Naive B cell (primary cell): ENCODE measurements at places on chromosomes 16 and 17. TPM values are rescaled to one million over a fixed set of nuclear protein-coding genes. Genes with fewer than 3 reads are reported as not detected.

SCN4A gene
- 1.00 TPM for polyA plus RNA-seq

KRT31 gene
- not detected for polyA plus RNA-seq

FBXL20 gene
- polyA plus RNA-seq = 7.2 TPM

NXN gene
- 0.36 TPM for polyA plus RNA-seq

CD300C gene
- 0.20 TPM for polyA plus RNA-seq

IRX3 gene
- polyA plus RNA-seq = not detected

RUNDC3A gene
- polyA plus RNA-seq = not detected

TMED6 gene
- polyA plus RNA-seq = not detected

SLC52A1 gene
- polyA plus RNA-seq = not detected

CACNA1G gene
- polyA plus RNA-seq = not detected

HEATR9 gene
- not detected for polyA plus RNA-seq

FMNL1 gene
- polyA plus RNA-seq = 21.3 TPM

ZSCAN32 gene
- polyA plus RNA-seq = 14.1 TPM

ACSM2B gene
- not detected for polyA plus RNA-seq

GRCh38 chr17:82808921-82809905, 30.6 kb downstream of the ZNF750 start:
- H3K4me3 ChIP-seq = no peak overlapping the region
- peaks cover 6% of the 10 kb centered on the region for H3K36me3 ChIP-seq
- DNase-seq = no peak

DNA sequence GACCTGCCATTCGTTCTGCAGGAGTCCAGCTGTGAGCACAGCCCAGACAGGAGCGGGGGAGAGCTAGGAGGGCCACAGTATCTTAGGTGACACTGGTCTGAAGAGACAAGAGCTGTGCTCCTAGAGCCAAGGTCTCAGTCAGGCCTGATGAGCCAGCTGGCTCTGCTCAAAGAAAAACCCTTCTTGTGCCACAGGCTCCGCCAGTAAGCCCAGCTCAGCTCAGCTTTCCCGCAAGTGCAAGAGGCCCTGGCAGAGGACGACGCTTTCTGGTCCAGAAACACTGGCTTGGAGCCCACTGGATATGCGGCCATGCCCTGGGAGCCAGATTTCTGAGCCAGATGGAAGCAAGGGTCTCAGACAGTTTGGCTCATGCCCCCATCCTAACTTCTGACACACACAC, 23.9 kb downstream of the PEMT start:
- no peaks in the 10 kb centered on the region for H3K27me3 ChIP-seq
- H3K4me1 ChIP-seq = peaks cover 13% of the 10 kb centered on the region
- H3K36me3 ChIP-seq = no peaks in the 10 kb centered on the region
- peak overlapping the region; percentile 4 for H3K27ac ChIP-seq
- no peak for DNase-seq

DNA sequence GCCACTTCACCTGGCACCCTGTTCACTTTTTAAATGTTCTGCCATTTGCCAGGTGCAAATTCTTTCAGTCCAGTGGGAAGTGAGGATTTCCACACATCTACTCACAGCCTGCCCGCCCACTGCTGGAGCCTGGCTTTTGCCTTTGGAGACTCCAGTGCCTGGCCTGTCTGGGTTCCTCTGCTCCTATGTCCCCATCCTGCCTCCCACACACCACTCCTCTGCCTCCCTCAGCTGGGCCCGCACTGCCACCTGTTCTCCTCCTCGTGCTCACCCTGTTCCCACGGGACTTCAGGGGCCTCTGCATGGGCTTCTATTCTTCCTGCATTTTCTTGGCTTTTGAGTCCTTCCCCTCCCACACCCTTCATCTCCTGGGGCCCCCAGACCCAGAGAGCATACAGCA, 7.9 kb upstream of the NDRG4 start:
- H3K36me3 ChIP-seq = no peaks in the 10 kb centered on the region
- no peak overlapping the region for H3K27ac ChIP-seq
- no peak for DNase-seq
- no peak overlapping the region for H3K4me3 ChIP-seq
- H3K4me1 ChIP-seq = peaks cover 5% of the 10 kb centered on the region

GRCh38 chr17:45282683-45283644, 21.1 kb upstream of the SPATA32 start:
- no peaks in the 10 kb centered on the region for H3K27me3 ChIP-seq
- no peak overlapping the region for H3K4me3 ChIP-seq
- peaks cover 12% of the 10 kb centered on the region for H3K36me3 ChIP-seq

GRCh38 chr17:49227436-49228261, 2.9 kb downstream of the PHOSPHO1 start:
- peaks cover 29% of the 10 kb centered on the region for H3K27me3 ChIP-seq
- no peak overlapping the region for H3K27ac ChIP-seq
- H3K36me3 ChIP-seq = no peaks in the 10 kb centered on the region
- peak overlapping the region; percentile 45 for H3K4me3 ChIP-seq
- H3K4me1 ChIP-seq = peaks cover 52% of the 10 kb centered on the region

DNA sequence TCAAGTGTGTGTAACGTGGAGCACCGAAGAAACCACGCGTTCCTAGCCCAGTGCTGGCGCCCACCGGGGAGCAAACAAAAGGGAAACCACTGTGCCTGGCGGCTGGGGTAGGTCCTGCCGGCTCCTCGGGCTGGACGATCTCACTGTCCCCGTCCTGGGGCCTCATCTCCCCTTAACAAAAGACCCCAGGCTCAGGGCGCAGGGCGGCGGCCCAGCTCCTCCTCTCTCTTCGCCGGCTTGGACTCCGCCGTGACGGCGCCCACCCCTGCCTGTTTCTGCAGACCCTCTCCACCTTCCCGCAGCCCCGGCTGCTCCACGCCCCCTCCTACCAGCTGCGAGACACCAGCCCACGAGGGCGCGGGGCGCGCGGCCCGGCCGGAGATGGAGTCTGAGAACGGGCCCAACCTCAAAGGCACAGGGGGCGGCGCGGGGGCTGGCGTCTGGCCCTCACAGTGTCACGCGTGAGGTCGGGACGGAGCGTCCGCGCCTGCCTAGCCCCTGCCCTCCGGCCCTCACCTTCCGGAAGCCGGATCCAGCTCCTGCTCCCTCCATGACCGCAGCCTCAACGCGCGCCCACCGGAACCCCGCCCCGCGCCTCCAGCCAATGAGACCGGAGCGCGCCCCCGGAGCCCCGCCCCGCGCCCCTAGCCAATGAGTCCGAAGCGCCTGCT, at the start of gene CENPX:
Gene CENPX (minus strand): TSS at position 569 of the 671 bp plus-strand sequence. CDS start 17 bp downstream, at position 552.
- peak within 1 kb of the TSS; percentile 73 for H3K27ac ChIP-seq
- H3K4me3 ChIP-seq = peak within 1 kb of the TSS; percentile 90
- peaks cover 7% of the 10 kb centered on the region for H3K4me1 ChIP-seq
- peaks cover 3% of the 10 kb centered on the region for H3K27me3 ChIP-seq

- H3K36me3 ChIP-seq = no peaks in the 10 kb centered on the region
- H3K4me1 ChIP-seq = no peaks in the 10 kb centered on the region
- no peak for DNase-seq
- H3K4me3 ChIP-seq = no peak overlapping the region
- no peaks in the 10 kb centered on the region for H3K27me3 ChIP-seq
Observed at GRCh38 chr16:14399378-14400284, 230.4 kb downstream of the PARN start.

DNA sequence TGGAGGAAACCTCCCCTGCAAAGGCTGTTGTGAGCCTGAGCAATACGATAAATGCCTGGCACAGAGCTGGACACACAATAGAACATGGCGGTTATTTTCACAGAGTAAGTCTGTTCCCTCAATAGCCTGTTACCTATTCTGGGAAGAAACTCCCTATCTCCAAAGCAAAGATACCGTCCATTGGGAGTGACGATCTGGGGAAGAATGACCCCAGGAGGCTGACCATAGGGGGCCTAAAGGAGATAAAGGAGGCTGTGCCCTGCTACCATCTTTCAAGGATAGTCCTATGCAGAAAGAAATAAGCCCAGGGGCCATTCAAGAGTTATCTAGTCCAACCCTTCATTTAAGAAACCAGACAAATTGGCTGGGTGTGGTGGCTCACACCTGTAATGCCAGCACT, 4.1 kb upstream of the AXIN2 start:
- no peaks in the 10 kb centered on the region for H3K36me3 ChIP-seq
- peaks cover 7% of the 10 kb centered on the region for H3K27me3 ChIP-seq
- no peak for DNase-seq
- peaks cover 16% of the 10 kb centered on the region for H3K4me1 ChIP-seq
- no peak overlapping the region for H3K27ac ChIP-seq
- H3K4me3 ChIP-seq = no peak overlapping the region

DNA sequence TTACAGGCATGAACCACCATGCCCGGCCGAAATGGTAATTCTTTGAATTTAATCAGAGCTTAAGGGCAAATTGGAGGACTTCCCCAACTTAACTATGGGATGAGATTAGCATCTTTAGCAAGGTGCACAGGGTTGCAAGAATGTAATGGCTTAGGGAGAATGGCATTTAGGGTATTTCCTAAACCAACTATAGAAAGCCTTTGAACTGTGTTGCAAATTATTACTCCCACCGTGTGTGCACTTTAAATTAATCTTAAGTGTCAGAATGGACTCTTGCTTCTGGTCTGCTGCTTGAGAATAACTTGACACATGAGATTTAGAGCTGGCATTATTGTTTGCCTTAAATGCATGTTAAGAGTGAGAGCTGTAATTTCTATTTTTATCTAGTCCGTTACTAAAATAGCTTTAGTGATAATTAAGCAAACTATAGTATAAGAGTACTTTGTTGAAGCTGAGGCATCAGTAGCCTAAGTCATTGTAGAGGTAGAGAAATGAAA, 59.8 kb downstream of the TUBD1 start:
- no peak for DNase-seq
- H3K4me1 ChIP-seq = peaks cover 48% of the 10 kb centered on the region
- no peaks in the 10 kb centered on the region for H3K27me3 ChIP-seq
- H3K36me3 ChIP-seq = no peaks in the 10 kb centered on the region
- H3K27ac ChIP-seq = no peak overlapping the region

- H3K36me3 ChIP-seq = peaks cover 16% of the 10 kb centered on the region
- H3K4me3 ChIP-seq = peak overlapping the region; percentile 30
- peak overlapping the region; percentile 84 for H3K27ac ChIP-seq
Observed at GRCh38 chr17:7235693-7236665, 1.7 kb upstream of the DVL2 start.

- no peak for DNase-seq
- peaks cover 46% of the 10 kb centered on the region for H3K27me3 ChIP-seq
- no peak overlapping the region for H3K4me3 ChIP-seq
- H3K27ac ChIP-seq = no peak overlapping the region
Observed at GRCh38 chr17:34412534-34412933, 49.5 kb upstream of the CCL1 start.

- no peak overlapping the region for H3K4me3 ChIP-seq
- H3K27ac ChIP-seq = no peak overlapping the region
- H3K27me3 ChIP-seq = no peaks in the 10 kb centered on the region
- H3K4me1 ChIP-seq = peaks cover 19% of the 10 kb centered on the region
- no peak for DNase-seq
- H3K36me3 ChIP-seq = peaks cover 9% of the 10 kb centered on the region
Observed at GRCh38 chr17:59093702-59094231, 12.9 kb downstream of the TRIM37 start.

- no peak overlapping the region for H3K27ac ChIP-seq
- no peaks in the 10 kb centered on the region for H3K36me3 ChIP-seq
- no peaks in the 10 kb centered on the region for H3K27me3 ChIP-seq
- H3K4me3 ChIP-seq = no peak overlapping the region
- H3K4me1 ChIP-seq = no peaks in the 10 kb centered on the region
- no peak for DNase-seq
Observed at GRCh38 chr16:87190288-87191230, 126.6 kb downstream of the C16orf95 start.

DNA sequence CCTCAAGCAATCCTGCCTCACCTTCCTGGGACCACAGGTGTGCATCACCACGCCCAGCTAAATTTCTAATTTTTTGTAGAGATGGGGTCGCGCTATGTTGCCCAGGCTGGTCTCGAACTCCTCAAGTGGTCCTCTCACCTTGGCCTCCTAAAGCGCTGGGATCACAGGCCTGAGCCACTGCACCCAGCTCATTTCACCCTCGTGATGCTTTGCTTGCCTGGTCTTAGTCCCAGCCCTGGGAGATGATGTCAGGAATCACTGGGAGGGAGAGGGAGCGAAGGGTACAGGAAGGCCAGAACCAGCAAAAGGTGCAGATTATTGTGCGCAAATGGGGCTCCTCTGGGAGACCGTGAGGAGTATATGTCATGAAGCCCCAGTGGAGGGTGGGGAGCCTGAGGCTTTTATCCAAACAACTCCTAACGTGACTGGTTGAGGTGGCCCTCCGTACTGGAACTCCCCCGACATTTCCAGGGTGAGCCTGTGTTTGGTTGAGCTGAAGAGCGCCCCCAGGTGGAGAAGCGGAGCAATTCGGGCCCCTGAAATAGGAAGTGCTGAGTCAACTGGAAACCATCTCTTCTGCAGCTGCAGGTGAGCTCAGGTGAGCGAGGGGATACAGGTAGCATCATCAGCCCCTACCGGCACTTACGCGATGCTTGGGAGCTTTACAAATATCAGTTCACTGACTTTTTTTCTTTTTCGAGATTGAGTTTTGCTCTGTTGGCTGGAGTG, 41.2 kb upstream of the HAPSTR1 start:
- no peak overlapping the region for H3K4me3 ChIP-seq
- DNase-seq = no peak
- H3K27ac ChIP-seq = no peak overlapping the region
- peaks cover 6% of the 10 kb centered on the region for H3K4me1 ChIP-seq

DNA sequence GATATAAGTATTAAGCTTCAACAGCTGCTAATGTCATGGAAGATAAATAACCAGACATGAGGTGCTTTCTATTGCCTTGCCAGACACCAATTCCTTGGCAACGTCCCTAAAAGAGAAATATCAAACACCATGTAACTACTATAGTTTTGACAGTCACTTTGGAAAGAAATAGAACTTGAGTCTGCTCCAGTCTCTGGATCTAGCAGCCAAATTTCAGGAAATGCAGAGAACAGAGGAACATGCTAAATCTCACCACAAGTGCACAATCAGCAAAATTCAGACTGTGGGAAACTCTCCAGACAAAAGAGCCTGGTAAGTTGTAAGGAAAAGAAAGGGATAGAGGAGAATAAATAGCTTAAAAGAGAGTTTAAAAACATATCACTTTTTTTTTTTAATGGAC, 28.4 kb upstream of the TANC2 start:
- H3K36me3 ChIP-seq = peaks cover 9% of the 10 kb centered on the region
- H3K27ac ChIP-seq = no peak overlapping the region
- no peaks in the 10 kb centered on the region for H3K4me1 ChIP-seq
- DNase-seq = no peak
- H3K27me3 ChIP-seq = peaks cover 29% of the 10 kb centered on the region

DNA sequence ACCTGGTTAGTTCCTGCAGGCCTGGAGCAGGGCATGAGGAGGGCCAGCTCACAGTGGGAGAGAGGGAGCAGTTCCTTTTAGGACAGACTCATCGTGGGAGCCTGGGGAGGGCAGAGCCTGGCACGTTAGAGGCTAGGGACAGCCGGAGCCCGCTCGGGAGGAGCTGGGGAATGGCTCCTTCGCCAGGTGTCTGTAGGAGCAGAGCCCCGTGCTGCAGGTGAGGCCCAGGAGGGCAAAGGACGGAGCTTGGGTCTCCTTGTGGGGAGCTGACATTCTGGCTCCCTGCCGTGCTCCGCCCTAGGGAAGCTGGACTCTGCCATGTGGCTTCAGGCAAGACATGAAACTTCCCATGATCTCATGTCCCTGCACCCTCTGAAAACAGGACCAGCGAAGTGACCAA, 18.7 kb upstream of the MTSS2 start:
- no peaks in the 10 kb centered on the region for H3K36me3 ChIP-seq
- DNase-seq = no peak
- H3K4me3 ChIP-seq = no peak overlapping the region
- no peaks in the 10 kb centered on the region for H3K27me3 ChIP-seq
